ENCODE measurements at places on chromosomes 11 and 22. TPM values are rescaled to one million over a fixed set of nuclear protein-coding genes. Genes with fewer than 3 reads are reported as not detected.

The BTG4 gene
- not detected for total RNA-seq

The SCN2B gene
- 0.05 TPM for total RNA-seq

GRCh38 chr11:114122686-114123085, 63.2 kb downstream of the ZBTB16 start:
- no peak for DNase-seq

- no peak for DNase-seq
These were observed 26.2 kb downstream of the OR10A6 start for GRCh38 chr11:7904917-7905316.

GRCh38 chr11:19422276-19422675, 181.5 kb upstream of the E2F8 start:
- no peak for DNase-seq

GRCh38 chr11:18011633-18012032, 1.2 kb downstream of the SERGEF start:
- no peak for DNase-seq

- DNase-seq = no peak
These were observed 60.5 kb downstream of the CEP164 start for GRCh38 chr11:117387992-117388755.

The TMEM179B gene
- total RNA-seq = 20.9 TPM

GRCh38 chr11:71321433-71322191, 69.2 kb upstream of the SHANK2 start:
- DNase-seq = no peak

Measured in activated naive CD4-positive, alpha-beta T cell treated with anti-CD3 and anti-CD28 coated beads, Interleukin-2, amount 50 U/mL, for 72 hours (primary cell).